ENCODE measurements at places on chromosomes 2 and 18.
A peak's percentile ranks its signal among the peaks of the same experiment; 100 is the strongest.

GRCh38 chr2:47346107-47346506 is 56.8 kb upstream of the MSH2 start:
- DNase-seq, result no peak

GRCh38 chr18:40911582-40912254 is 1043.3 kb upstream of the PIK3C3 start:
- no peak for DNase-seq

DNA sequence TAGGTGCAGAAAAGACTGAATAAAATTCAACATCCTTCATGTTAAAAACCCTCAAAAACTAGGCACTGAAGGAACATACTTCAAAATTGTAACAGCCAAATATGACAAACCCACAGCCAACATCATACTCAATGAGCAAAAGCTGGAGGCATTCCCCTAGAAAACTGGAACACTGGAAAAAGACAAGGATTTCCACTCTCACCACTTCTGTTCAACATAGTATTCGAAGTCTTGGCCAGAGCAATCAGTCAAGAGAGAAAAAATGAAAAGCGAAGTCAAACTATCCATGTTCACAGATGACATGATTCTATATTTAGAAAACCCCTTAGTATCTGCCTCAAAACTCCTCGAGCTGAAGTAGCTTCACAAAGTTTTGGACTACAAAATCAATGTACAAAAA is 282.3 kb downstream of the PID1 start:
- no peak for DNase-seq

DNA sequence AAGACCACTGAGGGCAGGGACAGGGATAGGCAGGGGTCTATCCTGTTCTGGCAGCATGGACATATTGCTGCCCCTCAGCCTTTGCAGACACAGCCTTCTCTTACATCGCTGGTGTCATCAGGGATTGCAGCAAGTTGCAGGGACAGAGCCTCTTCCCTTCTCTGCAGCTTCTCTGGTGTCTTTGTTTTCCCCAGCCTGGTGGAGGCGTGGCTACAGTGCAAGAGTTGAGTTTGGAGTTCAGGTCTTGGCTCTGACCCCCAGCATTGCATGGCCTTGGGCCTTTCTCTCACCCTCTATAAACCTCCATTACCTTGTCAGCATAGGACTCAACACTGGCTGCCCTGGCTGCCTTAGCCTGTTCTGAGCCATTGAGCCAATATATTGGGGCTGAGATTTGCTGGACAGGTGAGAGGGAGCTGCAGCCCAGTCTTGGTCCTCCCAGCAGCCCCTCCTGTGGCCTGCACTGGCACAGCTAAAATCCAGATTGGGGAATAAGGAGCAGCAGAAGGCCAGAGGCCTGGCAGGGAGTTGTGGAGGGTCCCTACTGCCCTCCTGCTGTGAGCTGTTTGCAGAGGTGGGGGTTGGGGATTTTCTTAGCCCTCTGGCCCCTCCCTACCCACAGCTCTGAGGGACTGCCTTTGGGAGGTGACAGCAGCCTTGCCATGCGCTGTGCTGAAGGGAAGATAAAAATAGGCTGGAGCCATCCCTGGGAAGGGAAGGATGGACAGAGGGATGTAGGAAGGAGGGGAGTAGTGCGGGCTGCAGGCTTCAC is 22.8 kb downstream of the EHD3 start:
- no peak for DNase-seq

GRCh38 chr18:53219853-53220252 is 879.9 kb downstream of the DCC start:
- no peak for DNase-seq

GRCh38 chr2:41909584-41909983 is 138.2 kb upstream of the PKDCC start:
- DNase-seq, result no peak

- DNase-seq, result no peak
Observed at GRCh38 chr2:5674026-5674340, 18.2 kb upstream of the SOX11 start.

- no peak for DNase-seq
Observed at GRCh38 chr18:58911241-58911640, 46.6 kb downstream of the ZNF532 start.

GRCh38 chr18:45449418-45450227 is 165.7 kb upstream of the SLC14A2 start:
- no peak for DNase-seq

DNA sequence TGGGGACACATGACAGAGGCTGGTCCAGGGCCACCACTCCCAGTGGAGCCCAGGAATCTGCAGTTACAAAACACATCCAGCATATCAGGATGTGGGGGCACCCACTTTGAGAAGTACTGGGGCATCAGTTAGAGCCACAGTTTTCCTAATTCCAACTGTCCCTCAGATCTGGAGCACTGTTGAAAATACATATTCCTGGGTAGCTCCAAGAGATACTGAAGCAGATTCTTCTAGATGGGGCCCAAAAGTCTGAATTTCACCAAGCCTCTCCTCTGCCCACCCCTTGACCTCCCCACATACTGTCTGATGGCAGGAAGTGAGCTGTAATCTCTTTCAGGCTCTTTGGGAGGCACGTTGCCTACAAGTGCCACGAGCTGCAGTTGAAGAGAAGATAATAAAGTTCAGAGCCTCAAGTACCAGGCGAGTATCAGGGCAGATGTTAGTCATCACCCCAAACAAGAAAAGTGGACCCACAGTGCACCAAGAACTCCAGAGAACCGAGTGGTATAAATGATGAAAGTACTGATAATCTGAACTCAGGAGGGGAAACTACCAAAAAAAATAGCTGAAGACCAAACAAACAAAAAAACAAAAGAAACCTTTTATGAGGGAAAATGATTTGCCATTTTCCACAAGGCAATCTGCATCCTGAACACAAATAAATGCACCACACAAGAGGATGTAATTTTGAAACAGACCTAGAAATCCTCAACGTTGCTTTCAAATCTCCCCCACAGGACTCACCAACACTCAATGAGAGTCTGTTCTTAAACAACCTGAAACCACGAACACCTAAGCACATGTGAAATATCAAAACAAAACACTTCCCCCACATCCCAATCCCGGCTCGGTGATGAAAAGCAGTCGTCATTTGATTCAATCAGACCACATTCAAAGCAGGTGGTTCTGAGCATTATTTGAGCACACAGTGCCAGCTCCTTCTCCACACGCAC is 98.7 kb downstream of the TCF4 start:
- DNase-seq, result peak; percentile 50

DNA sequence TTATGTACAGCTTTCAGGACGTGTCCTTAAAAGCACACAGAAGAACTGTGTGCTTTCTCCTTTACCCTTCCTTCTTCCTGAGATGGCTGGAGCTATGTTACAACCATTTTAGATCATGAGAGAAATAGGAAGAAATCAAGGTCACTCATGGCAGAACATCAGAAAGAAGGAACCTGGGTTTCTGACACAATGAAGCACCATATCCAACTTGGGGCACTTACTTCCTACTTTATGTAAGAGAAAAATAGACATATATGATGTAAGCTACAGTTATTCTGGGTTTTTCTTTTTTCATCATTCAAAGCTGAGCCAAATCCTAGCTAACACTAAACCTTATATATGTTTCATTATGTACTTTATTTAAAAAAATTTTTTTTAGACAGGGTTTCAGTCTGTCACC is 79.5 kb downstream of the FAM161A start:
- no peak for DNase-seq

DNA sequence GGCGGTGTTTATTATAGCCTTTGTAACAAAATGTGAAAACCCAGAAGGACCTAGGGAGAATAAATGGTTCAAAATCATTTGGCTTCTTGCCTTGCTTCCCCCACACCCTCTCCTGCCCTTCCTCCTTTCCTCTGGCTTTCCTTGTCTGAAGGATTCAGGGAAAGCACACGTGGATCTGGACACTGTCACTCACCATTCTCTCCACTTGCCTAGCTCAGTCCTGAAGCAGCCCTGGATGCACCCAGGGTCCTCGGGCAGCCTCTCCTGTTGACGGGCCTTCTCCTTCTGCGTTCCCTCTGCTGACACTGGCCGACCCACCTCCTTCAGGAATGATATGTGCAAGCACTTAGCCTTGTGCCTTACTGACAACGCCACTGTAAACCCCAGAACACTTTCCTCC is 68.4 kb downstream of the FAM210A start:
- DNase-seq, result no peak

GRCh38 chr2:10028988-10029874 is 14.1 kb upstream of the KLF11 start:
- DNase-seq, result no peak

DNA sequence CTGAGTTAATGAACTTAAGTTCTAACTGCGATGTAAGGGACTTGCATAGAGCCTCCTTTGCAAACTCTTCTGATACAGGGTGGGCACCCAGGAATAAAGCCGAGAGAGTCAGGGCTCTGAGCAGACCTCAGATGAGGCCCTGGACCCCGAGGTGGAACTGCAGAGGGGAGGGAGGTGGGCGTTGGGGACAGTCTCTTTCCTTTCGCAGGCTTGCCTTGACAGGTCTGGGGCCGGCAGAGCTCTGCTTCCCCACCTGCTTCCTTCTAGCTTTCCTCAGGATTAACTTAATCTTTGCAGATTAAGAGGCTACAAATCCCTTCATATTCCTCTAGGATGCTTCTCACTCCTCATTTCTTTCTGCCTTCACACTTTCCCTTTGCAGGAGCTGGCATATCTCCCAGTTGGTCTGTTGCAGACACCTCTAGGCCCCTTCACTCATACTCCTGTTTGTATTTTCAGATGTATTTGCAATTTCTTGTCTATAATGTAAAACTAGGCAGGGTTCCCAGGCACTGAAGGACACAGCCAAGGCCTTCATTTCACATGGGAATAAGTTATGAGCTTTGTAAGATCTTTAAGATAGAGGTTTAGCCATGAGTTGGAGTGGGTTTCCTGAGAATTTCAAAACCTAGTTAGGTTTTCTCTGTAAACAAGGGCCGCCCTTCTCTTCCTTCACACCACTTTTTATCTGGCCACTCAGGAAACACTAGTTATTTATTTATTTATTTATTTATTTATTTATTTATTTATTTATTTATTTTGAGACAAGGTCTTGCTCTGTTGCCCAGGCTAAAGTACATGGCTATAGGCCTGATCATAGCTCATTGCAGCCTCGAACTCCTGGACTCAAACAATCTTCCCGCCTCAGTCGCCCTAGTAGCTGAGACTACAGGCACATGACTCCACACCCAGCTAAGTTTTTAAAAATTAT is 70.9 kb downstream of the MTCL1 start:
- no peak for DNase-seq

GRCh38 chr2:24915796-24916195 is 4.2 kb downstream of the ADCY3 start:
- DNase-seq, result no peak

DNA sequence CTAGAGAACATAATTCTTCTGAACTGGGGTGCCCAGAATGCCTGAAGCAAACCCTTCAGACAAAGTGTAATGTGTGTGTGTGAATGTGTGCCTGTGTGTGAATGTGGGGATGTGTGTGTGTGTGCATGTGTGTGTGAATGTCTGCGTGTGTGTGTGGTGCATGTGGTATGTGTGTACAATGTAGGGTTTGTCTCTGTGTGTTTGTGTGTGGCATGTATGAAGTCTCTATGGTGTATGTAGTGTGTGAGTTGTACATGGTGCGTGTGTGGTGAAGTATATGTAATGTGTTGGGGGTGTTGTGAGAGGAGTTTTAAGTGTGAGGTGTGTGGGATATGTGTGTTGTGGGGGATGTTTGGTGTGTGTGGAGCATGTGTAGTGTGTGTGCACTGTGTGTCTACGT is 129.3 kb upstream of the SOX11 start:
- no peak for DNase-seq

- no peak for DNase-seq
Observed at GRCh38 chr18:13604786-13605185, 121.6 kb downstream of the FAM210A start.

DNA sequence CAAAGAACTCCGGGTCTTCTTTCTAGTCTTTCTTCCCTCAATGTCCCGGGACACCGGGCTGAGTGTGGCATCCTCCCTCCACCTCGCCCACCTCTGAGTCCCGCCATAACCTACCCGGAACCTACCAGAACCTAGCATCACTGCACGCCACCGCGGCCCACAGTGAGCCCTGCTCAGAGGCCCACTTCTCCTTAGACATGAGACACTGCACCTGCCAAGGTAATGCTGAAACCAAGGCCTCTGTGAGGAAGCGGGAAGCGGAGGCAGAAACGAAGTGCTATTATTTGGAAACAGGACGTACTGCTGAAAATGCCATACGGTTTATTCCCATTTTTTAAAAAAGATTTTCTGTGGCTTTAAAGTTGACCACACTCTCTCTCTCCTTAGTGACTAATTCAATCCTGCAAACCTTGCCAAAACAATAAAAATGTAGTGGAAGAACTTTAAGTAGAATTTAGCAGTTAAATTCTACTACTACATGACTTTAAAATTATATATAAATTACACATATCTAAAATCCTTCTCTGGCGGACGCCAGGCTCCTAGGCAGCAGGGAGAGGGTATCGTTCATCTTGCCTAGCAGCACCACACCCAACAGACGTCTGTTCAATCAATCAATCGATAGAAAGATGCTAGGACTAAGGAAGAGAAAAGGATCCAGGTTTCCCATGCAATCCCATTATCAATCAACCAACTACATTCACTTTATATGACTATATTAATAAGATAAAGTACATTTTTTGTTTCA is 82.0 kb downstream of the ZNF516 start:
- no peak for DNase-seq

DNA sequence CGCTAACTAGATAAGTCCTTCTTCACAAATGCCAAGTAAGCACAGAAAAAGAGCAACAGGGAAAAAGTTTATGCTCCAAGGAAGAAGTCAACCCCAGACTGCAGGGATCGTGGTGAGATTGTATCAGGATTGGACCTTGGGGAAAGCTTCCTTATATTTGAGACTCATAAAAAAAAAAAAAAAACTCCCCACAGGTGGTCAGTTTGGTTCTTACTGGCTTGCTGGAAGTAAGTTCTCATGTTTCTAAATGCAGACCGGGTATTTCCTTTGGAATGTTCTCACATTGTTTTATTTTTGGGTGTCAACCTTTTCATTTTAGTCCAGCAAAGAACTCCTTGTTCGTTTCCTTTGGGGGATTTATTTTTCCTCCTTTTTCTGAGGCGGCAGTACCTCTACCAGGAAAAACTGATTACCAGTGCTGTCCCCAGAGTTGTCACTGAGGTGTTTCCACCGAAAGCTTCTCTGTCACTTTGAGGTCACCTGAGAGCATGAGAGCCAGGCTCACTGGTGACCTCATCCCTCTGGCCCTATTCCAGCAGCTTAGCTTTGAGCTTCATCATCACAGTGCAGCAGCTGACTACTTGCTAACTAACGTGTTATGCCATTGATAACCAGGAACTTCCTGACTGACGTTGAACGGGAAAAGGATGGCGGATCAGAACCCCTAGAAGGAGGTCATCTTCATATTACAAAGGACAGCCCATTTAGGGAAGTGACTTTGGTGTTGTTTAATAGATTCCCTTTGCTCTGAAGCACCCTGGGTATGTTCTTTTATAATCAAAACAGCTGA is 16.8 kb upstream of the ATP8B1 start:
- peak; percentile 60 for DNase-seq

DNA sequence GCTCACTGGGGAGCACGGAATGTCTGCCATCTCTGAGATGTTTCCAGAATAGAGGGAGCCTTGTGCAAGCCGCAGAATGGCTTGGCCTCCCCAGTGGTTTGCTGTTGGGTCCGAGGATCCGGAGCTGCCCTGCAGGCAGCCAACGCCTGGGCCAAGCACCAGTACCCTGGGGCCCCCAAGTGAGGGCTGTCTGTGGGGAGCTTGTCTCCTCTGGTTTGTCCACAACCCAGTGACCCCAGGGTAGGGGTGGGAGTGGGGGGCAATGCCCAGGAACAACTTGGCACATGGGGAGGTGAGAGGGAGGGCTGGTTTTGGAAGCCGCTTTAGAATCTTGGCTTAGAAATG is 147.1 kb downstream of the CABLES1 start:
- no peak for DNase-seq

GRCh38 chr18:53261241-53261640 is 921.2 kb downstream of the DCC start:
- no peak for DNase-seq

All from NCI-H1436 treated with DMSO at 0.1 percent for 48 hours (cell line).